ENCODE measurements at places on chromosomes 12 and 14.

DNA sequence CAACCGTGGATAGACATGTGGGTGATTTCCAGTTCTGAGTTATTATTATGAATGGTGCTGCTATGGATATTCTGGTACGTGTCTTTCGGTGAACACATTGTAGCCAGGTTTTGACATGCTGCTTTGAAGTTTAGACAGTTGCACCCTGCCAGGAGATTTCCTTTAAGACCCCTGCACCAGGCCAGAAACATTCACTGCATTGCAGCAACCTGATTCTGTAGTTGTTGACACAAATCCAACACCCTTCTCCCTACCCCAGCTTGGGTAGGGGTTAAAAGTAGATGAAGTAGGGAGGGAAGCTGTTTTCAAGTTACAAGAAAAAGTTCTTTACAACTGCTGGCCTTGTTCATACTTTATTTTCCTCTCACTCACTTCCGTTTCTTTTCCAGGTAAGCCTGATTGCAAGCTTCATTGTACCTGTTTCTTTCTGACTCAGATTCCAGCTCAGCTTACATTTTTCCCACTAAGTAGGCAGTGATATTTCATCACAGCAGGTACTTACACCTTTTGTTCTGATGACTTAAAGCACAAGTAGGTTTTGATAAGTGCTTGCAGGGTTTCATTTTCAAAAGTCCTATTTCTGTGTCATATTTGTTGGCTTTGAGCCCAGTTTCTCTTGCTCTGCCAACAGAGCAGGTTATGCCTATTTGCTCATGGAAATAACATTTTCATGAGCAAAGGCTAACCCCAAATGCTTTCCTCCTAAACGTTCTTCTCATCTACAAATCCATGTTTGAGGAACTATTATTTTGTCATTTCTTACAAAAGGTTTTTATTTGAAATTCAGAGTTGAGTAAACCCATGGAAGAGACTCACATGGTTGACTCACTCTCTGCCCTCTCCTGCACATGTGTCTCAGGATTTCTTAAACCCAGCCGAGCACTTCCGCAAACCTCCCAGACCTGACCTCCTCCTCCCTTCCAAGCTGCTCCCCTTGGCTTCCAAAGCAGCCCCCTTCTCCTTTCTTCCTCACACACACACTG lies 12.1 kb upstream of the LTA4H start:
- DNase-seq, result no peak

- DNase-seq, result no peak
These were observed 161.6 kb downstream of the KCNC2 start for GRCh38 chr12:75047885-75048525.

DNA sequence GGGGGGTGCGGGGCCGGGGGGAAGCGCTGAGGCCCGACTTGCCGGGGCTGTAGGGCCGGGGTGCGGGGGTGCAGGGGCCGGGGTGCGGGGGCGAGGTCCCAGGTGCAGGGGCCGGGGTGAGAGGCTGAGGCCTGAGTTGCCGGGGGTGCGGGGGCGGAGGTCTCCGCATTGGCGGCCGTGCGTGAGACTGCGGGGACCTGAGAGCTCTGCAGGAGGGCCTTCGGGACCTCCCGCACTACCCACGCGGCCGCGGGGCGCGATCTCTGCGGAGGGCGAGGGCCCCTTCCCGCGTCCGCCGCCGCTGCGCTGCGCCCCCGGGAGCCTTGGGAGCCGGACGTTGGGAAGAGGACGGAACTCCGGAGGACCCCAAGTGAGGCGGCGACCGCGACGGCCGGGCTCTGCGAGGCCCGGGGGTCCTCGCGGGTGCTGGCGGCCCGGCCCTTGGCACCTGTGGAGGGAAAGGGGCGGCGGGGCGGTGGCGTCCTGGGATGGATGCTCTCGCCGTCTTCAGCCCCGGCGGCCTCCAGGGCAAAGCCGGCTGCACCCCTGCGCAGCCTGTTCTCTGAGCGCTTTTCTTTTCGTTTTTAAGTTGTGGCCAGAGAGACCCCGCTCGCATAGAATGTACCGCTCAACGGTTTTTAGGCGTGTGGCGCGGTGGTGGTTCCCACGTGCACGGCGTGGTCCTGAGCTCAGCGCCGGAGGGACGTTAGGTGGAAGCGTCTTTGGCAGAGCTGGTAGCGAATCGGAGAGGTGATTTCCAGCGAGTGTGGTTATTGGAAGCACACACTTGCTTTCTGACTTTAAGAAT lies 1.3 kb downstream of the PIWIL1 start:
- DNase-seq, result no peak

GRCh38 chr12:31876568-31877424 lies 82.4 kb upstream of the RESF1 start:
- no peak for DNase-seq

- DNase-seq, result no peak
These were observed 3.4 kb downstream of the GPX2 start for GRCh38 chr14:64938972-64939816.

Data from stimulated activated CD4-positive, alpha-beta T cell treated with anti-CD3 and anti-CD28 coated beads, Interleukin-4, amount 100 ng/mL, for 4 hours (primary cell).